ENCODE measurements at places on chromosomes 16 and 17.

- DNase-seq: no peak
Measured at GRCh38 chr17:36008998-36009665, 7.8 kb upstream of the CCL15 start.

DNA sequence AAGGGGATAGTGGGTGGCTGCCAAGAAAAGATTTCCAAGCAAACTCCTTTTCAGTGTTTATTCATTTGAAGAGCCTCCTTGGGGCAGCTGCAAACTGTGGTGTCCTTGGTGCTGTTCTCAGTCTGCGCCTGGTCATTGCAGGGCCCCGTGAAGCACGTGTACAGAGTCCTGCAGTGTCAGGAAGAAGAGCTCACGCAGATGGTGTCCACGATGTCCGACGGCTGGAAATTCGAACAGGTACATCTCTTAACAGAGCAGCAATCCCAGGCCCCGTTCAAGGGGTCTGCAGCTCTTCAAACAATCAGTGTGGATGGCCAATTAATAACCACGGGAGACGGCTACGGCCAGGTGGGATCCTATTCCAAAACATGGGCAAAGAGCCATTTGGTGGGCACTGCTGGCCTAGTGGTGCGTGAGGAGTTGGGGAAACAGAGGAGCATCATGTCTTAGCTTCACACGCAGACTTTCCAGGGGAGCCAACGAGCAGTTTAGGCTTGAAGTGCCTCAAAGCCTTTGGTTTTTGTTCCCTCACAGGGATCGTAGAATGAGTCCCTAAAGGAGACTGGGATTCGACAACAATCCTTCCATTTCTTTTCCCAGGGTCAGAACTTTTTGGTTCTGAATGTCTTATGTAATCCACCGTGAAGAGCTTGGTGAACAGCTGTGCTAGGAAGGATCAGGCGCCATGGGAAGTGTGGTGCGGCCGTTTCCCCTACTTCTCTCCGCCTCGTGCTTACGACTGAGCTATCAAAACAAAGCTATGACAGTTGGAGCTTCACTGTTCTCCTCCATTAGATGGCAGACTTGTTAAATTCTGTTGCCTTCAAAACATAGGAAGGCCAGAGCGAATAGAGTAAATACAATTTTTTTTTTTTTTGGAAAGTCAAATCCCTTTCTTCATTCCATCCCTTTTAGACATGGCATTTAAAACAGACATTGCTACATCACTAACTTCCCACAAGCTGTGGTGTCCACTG lies 12.6 kb downstream of the KCTD2 start:
- peak; percentile 60 for DNase-seq

DNA sequence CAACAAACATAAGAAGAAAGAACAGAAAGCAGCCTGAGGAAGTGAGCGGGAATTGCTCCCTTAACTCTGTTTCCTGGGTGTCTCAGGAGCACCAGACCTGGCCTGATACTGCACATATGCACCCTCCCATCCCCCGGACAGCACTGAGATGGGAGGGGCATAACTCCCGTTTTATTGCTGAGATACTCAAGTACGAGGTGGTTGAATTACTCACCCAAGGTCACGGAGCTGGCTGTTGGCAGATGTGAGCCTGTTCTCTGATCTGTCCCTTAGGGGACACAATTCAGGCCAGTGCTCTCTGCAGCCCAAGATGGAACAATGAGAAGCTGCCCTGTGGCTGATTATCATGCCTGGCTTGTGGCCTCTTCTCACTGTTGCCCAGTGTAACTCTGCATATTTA lies 9.1 kb upstream of the MED9 start:
- no peak for DNase-seq

DNA sequence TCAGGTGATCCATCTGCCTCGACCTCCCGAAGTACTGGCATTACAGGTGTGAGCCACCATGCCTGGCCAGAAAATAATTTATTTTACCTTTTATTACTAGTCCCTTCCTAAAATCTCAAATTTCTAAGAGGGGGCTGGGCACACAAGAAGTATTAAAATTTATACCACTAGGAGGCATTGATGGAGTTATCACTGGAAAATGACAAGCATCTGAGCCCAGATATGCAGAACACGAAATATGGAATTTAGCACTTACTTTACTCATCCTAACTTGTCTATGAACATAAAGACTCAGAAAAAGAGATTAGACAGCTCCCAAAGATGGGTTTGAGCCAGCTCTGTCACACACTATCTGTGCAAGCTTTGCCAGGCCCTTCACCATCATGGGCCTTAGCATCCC lies 46.4 kb downstream of the STAT5A start:
- DNase-seq: no peak

DNA sequence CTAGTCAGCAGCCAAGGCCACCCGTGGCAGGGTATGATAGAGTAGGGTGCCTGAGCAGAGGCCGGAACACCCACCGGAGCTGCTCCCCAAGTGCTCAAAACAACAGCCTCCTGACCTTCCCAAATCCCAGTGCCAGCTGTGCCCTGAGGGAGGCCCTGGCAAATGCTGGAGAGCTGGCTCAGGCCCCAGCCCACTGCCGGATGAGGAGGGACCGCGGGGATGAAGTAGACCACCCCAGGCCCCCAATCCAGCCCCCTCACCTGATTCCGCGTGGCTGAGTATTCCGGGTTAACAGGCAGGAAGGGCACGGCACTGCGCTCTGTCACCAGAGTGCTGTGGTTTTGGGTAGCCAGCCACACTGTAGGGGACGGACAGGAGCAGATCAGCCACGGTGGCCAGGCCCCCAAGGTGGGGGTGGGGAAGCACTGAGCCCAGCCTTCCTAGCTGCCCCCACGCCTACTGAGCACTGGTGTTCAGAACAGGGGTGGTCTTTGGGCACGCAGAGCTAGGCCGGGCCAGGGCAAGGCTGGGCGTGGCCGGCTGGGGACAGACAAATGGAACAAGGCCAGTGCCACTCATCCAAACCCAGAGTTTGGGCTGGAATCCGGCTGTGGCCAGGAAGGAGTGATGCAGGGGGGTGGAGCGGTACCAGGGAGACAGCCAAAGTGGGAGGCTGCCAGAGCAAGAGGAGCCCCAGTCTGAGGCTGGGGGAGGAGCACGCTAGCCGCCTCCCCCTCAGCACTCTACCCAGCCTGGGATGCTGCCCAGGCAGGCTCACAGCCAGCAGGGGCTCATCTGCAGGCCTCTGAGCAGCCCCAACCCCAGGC lies 9.1 kb downstream of the TP53I13 start:
- DNase-seq: peak; percentile 40

DNA sequence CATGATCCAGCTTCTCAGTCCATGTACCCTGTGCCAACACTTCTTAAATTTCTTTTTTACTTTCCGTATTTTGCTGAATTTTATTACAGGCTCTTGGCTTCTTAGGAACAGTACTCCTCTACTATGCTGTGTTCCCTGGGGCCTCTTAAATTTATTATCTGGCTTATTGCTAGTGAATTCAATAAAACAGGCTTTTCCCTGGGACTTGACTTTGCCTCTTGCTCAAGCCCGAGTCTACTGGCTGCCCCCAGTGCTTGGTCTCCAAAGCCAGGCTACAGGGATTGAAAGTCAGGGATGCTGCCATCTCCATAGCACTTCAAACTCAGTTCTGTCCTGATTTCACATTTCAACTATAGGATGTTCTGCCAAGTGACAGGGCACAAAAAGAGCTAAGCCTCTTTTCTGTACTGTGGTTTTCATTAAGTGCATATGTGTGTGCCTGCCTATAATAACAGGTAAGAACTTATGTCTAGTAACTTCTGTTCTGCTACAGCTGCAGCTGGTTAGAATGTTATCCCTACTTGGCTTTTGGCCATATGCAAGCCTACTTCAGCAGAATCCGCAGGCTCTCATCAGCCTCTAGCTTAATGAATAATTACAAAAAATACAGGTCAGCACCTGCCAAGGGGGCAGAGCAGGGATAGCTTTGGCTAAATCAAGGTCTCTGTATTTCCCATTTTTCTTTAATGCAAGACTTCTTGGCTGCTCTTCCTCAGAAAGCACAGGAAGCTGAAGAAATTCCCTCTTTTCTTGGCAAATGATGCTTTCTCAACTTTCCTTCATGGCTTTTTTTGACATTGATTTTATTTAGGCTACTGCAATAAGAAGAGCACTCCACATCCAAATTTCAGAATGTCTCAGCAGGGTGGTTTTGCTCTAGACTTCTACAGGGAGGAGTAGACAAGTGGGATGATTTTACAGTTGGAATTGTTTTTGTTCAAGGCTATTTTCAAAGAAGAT lies 8.2 kb downstream of the FAM20A start:
- peak; percentile 51 for DNase-seq

DNA sequence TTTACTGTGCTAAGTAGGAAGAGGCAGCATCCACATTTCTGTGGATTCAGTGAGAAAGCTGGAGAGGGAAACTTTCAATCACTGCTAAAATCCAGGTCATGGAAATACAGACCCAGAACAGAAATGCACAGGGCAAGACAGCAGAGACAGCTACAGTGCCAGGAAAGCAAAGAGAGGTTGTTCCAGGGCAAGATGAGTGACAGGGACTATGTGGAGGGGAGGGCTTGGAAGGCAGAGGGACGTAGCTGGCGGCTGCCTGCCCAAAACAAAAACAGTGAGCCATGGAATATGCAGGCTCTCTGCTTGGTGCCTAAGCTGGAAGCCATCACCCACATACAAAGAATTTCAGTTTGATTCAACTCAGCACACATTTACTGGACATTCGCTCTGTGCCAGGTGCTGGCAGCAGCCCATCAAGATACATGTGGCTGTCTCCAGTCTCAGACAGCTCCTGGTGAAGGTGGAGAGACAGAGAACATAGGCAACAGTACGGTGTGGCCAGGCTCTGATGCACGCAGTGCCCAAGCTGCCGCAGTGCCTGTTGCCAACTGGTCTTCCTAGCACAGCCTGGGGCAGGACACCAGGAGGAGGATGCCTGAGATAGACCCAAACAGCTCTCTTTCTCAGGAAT lies 88.7 kb downstream of the AIPL1 start:
- DNase-seq: no peak

GRCh38 chr16:54459509-54460262 lies 173.1 kb upstream of the IRX3 start:
- peak; percentile 87 for DNase-seq

- DNase-seq: no peak
Measured at GRCh38 chr16:1914988-1915387, 3.2 kb downstream of the HS3ST6 start.

- no peak for DNase-seq
Measured at GRCh38 chr17:37720989-37721388, 23.9 kb downstream of the HNF1B start.

GRCh38 chr16:78461087-78461486 lies 361.6 kb downstream of the WWOX start:
- DNase-seq: no peak

GRCh38 chr17:7285679-7286078 lies 4.2 kb downstream of the SLC2A4 start:
- no peak for DNase-seq

- no peak for DNase-seq
Measured at GRCh38 chr17:19301274-19301951, 61.1 kb downstream of the B9D1 start.

- DNase-seq: no peak
Measured at GRCh38 chr17:34257299-34257985, 2.4 kb downstream of the CCL2 start.

GRCh38 chr16:79171931-79172705 lies 428.4 kb downstream of the MAF start:
- DNase-seq: no peak

DNA sequence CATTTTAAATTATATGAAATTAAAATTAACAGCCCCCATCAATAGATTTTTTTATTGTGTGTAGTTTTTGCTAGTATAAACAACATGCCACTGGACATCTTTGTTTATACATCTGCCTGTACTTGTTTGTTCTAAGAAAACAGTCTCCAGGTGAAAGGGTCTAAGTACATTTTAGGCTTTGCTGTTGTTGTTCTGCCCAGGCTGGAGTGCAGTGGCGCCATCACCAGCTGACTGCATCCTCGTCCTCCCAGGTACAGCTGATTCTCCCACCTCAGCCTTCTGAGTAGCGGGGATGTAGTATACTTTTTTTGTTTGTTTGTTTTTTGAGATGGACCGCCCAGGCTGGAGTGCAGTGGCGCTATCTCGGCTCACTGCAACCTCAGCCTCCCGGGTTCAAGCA lies 25.5 kb downstream of the C17orf58 start:
- DNase-seq: no peak

DNA sequence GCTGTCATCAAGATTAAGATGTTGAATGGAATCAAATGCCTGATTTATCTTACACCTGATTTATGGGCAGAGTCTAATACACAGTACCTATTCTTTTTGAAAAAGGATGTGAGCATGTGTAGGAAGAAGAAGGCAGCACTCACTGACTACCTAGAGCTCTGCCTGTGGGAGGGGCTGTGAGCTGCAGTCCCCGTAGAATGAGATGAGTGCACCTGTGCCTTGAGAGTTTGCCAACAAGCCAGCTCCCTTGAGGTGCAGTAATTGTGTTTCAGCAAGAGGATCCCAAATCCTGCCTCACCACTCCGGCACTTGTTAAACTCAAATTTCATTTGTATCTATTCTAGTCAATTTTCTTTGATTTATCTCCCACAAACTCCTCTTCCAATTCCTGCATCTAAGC lies 46.0 kb downstream of the CDH11 start:
- no peak for DNase-seq

DNA sequence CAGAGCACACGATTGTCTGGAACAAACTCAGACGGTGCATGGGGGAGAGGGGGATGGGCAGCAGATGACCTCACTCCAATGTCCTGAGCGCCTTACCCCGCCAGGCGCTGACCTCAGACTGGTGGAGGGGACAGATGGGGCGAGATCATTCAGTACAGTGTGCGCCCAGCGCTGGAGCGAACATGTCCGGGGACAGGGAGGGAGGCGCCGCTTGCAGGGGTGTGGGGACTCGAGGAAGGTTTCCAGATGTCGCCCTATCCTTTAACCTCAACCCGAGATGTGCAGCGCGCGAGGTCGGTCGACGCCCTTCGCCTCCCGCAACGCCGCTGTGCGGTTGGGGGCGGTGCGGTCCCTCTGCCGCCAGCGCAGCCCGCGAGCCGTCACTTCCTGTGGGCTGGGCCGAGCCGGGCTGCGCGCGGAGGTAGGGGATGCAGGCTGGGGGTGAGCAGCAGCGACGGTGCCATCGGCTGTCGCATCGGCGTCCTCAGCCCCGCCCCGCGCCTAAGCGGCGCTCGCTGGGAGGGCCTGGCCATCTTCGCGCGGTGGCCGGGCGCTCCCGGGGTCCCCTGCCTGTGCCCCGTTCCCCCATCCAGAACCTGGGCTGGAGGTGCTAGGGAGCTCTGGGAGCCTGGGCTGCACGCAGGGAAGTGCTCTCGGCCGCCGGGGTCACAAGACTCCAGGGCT lies 5.3 kb upstream of the CDR2L start:
- DNase-seq: no peak

DNA sequence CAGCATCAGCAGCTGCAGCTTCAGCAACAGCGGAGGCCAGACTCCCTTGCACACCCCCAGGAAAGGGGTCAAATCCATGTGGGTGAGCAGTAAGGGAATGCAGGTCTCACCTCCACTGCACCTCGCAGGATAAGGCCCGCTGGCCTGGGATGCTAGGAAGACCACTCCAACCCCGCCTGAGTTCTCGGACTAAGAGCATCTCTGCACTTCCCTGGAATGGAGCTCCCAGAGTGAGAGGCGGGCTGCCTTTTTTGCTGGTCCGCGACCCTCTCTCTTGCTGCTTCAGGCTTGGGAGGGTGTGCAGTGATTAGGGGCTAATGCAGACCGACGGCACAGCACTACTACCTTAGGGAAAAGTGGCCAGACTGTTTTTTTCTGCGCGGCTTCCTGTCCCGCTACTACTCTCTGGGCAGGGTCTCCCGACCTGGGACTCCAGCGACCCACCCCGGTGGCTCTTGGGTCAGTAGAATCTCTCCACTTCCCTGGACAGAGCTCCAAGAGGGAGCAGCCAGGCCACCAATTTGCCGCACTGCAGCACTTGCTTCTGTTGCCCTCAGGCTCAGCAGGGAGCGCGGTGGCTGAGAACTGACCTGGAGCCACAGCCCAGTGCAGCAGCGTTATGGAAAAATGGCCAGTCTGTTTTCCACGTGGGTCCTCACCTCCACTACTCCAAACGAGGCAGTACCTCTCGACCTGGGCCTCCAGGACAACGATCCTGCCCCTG lies 480.4 kb downstream of the CDH8 start:
- no peak for DNase-seq

Data from fibroblast of the conjunctiva (primary cell).